Naive B cell (primary cell): ENCODE measurements at places on chromosomes 11 and 22. TPM values are rescaled to one million over a fixed set of nuclear protein-coding genes. Genes with fewer than 3 reads are reported as not detected.
A peak's percentile ranks its signal among the peaks of the same experiment; 100 is the strongest.

DNA sequence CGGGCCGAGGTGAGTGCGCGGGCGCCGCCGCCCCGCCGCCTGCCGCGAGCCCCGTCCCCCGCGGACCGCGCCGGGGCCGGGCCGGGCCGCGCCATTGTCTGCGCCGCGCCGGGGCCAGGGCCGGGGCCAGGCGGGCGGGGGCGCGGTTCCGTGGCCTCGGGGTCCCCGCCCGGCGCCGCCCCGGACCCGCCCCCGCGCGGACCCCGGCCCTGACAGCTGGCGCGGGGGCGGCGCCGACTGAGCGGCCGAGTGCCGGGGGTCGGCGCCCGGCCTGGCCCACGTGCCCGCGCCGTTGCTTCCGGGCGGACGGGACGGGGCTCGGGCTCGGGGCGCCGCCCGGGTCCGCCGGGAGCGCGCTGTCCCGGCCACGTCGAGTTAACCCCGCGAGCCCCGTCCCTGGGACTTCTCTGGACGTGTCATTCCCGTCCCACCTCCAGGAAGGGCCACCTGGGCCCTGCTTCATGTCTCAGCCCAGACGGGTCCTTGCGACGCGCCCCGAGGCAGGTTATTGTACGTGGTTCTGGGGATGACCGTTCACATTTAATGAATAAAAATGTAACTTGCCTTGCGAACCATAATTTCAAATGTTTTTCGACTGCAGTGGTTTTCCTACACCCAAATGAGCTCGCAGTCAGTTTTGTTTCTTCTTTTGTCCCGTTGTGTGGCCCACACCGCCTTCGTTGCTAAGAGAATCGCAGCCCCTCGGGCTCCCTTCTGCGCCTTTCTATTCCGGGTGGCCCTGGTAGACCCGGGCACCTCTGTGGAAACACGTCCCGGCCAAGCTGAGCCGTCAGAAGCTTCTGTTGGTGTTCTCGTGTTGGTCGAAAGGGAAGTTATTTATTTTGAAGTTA, 562 bp downstream of the ZBED4 start:
- H3K4me3 ChIP-seq, result peak overlapping the region; percentile 94
- peak overlapping the region; percentile 91 for H3K27ac ChIP-seq
- DNase-seq, result peak; percentile 25

DNA sequence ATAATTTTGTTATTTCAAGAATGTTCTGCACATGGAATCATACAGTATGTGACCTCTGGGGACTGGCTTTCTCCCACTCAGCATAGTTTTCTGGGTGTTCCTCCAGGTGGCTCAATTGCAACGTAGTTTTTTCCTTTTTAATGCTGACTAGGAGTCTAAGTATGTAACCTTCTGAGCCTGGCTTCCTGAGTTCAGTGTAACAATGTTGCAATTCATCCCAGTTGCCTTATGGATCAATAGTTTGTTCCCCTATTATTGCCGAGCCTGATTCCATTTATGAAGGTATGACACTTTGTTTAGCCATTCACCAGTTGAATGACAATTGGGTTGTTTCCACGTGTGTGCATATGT, 128.3 kb downstream of the CRYBB2 start:
- peaks cover 27% of the 10 kb centered on the region for H3K36me3 ChIP-seq
- H3K27ac ChIP-seq, result no peak overlapping the region
- H3K4me3 ChIP-seq, result no peak overlapping the region
- no peaks in the 10 kb centered on the region for H3K4me1 ChIP-seq
- no peaks in the 10 kb centered on the region for H3K27me3 ChIP-seq

- no peak for DNase-seq
- no peak overlapping the region for H3K4me3 ChIP-seq
- no peaks in the 10 kb centered on the region for H3K36me3 ChIP-seq
- H3K4me1 ChIP-seq, result peaks cover 35% of the 10 kb centered on the region
- no peak overlapping the region for H3K27ac ChIP-seq
These were observed 74.7 kb upstream of the CD44 start for GRCh38 chr11:35064114-35064800.

DNA sequence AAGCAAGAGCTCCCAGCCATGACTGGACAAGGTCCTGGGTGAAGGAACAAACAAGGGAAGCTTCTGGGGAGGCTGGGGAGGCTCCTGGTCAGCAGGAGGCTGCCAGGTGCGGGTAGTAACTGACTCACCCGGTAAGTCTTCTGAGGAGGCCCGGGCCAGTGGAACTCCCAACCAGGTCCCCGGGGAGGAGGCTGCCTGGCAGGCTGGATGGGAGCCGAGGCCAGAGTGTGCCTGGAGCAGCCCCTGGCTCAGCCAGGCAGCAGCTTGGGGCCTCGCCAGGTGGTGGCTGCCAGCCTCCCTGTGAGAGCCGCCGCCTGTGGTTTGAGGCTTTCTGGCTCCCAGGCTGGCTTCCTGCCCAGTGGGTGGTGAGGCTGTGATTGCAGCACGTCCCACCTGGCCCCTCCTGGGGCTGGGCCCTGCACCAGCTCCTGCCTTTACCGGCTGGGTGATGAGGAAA, 46.2 kb downstream of the IGF2 start:
- no peak overlapping the region for H3K4me3 ChIP-seq
- no peak overlapping the region for H3K27ac ChIP-seq
- peaks cover 7% of the 10 kb centered on the region for H3K36me3 ChIP-seq
- H3K27me3 ChIP-seq, result peaks cover 10% of the 10 kb centered on the region

GRCh38 chr11:45102361-45102809, 44.1 kb upstream of the PRDM11 start:
- DNase-seq, result no peak
- H3K36me3 ChIP-seq, result no peaks in the 10 kb centered on the region
- H3K4me1 ChIP-seq, result peaks cover 26% of the 10 kb centered on the region
- H3K4me3 ChIP-seq, result no peak overlapping the region
- no peak overlapping the region for H3K27ac ChIP-seq

GRCh38 chr11:122642971-122643370, 12.6 kb upstream of the UBASH3B start:
- H3K4me1 ChIP-seq, result peaks cover 4% of the 10 kb centered on the region
- H3K27me3 ChIP-seq, result peaks cover 13% of the 10 kb centered on the region
- H3K4me3 ChIP-seq, result no peak overlapping the region

DNA sequence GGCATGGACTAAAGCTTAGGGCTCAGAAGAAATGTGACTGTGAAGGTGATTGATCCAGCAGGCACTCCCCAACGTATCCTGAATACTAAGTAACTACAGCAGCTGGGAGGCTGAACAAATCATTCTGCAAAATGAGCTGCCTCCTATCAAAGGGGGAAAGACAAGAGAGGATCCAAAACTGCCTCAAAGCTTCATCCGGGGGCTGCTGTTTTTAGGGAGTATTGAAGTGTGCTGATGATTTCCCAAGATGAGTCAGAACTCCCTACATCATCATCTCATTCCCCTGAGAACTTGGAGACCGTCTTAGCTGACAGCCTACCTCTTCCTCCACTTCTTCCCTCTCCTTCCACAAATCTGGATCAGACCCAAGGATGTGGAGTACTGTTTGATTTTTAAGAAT, 108.4 kb upstream of the GRAMD1B start:
- no peak overlapping the region for H3K4me3 ChIP-seq
- H3K27me3 ChIP-seq, result no peaks in the 10 kb centered on the region
- H3K27ac ChIP-seq, result no peak overlapping the region

- no peak overlapping the region for H3K4me3 ChIP-seq
- peak overlapping the region; percentile 16 for H3K27ac ChIP-seq
- peaks cover 6% of the 10 kb centered on the region for H3K36me3 ChIP-seq
- H3K27me3 ChIP-seq, result no peaks in the 10 kb centered on the region
- DNase-seq, result no peak
These were observed 47.3 kb downstream of the RELT start for GRCh38 chr11:73423506-73423905.

GRCh38 chr11:127105593-127106541, 105.3 kb upstream of the KIRREL3 start:
- no peaks in the 10 kb centered on the region for H3K4me1 ChIP-seq
- no peaks in the 10 kb centered on the region for H3K36me3 ChIP-seq
- no peak for DNase-seq
- no peak overlapping the region for H3K27ac ChIP-seq

DNA sequence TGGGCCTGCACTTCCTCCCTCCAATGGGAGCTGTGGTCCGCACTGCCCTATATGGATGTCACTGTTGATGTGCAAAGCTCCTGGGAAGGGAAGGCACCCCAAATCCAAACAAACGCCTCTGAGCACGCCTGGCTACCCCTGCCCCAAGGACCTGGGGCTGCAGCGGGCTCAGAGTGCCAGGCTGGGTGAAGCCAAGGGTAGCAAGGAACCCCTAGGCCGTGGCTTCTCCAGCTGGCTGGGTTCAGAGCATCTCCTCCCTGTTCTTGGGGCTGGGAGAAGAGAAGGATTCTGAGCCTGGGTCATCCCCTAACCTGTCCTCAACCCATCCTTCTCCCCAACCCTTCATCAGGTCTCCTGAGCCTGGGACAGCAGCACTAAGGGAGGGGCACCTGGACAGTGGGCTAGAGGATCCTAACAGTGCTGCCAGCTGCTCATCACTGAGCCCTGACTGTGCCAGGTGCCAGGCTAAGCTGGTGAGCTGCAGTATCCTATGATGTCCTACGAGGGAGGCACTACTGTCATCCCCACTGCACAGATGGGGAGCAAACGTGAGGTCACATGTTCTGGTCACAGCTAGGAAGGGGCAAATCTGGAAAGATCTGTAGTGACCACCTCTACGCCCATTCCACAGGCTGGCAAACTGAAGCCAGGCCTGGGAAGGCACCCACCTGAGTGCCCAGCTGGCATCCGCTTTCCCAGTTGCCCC, 3.0 kb downstream of the SSTR3 start:
- peaks cover 26% of the 10 kb centered on the region for H3K4me1 ChIP-seq
- H3K27me3 ChIP-seq, result no peaks in the 10 kb centered on the region
- no peak for DNase-seq
- H3K27ac ChIP-seq, result no peak overlapping the region

DNA sequence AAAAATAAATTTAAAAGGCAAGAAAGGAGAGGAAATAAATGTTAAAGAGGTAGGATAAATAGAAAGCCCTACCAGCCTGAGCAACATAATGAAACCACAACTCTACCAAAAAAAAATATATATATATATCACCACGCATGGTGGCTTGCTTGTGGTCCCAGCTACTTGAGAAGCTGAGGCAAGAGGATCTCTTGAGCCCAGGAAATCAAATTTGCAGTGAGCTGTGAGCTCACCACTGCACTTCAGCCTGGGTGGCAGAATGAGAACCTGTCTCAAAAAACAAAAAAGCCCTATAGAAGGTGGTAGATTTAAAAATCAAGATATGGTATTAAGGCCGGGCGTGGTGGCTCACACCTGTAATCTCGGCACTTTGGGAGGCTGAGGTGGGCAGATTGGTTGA, 10.5 kb downstream of the NUCB2 start:
- no peak overlapping the region for H3K4me3 ChIP-seq
- no peaks in the 10 kb centered on the region for H3K27me3 ChIP-seq
- DNase-seq, result no peak
- no peaks in the 10 kb centered on the region for H3K36me3 ChIP-seq
- H3K27ac ChIP-seq, result peak overlapping the region; percentile 7

DNA sequence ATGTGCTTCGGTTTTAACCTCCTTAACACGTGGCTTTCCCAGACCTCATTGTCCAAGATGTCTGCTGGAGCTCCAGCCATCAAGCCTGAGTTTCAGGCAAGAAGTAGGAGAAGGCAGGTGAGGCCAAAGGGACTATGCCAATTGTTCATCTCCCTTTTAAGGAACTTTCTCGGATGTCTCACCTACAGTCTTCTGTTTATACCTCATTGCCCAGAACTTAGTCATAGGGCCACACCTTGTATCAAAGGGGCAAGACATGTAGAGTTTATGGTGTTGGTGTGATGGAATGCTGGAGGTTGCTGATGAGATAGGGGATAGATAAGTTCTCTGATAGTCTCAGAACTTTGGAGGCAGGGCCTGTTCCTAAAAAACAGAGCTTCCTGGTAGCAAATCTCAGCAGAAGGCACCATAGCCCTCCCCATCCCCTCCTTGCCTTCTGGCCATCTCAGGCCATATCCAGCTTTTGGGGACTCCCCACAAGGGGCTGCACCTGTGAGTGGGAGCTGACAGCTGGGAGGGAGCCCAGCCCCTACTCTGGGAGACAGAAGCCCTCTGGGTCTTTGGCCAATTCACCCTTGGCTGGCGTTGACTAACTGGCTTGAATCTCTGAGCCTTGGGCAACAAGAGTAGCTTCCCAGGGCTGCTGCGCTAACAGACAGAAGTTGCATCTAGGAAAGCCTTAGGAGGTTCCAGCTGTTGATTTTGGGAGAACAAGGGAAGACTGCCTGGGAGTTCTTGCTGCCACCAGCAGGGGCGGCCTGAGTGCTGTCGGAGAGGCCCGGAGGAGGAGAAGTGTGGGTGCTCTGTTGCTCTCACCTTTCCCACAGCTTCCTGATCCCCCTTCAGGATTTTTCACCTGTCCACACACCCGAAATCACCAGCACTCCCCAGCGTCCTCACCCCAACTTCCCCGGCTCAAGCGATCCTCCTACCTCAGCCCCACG, 149.8 kb upstream of the THY1 start:
- H3K4me1 ChIP-seq, result peaks cover 17% of the 10 kb centered on the region
- H3K27me3 ChIP-seq, result peaks cover 3% of the 10 kb centered on the region
- no peak overlapping the region for H3K4me3 ChIP-seq
- H3K36me3 ChIP-seq, result no peaks in the 10 kb centered on the region

DNA sequence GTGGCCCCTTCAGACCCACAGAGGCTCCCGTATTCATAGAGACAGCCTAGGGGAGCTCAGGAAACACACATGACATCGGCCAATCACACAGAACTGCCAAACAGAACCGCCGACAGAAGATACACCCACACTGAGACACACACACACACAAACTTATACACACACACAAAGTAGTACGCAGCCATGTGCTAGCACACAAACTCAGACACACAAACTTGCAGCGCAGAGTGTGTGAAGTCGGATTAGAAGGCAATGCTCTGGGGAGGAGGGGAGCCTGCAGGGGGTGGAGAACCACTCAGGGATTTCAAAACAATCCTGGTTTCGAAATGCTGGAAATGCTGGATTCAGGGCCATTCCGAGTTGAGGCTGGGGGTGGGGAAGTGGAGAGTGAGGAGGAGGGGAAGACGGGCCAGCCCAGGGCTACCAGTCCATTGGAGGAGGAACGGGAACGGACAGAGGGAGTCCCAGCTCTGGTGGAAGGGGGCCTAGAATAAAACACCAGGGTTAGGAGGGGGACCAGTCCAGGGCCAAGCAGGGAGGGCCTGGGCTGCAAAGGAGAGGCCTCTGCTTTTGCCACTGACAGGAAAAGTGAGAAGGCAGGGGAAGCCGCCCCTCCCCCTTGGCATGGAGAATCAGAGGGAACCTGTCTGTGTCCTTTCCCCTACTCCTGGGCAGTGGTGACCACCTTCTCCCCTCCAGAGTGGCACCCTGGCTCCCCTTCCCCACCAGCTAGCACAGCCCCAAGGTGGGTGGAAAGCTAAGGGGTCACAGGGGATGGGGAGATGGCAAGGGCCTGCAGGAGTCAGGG, 4.4 kb downstream of the BCL9L start:
- H3K27me3 ChIP-seq, result peaks cover 2% of the 10 kb centered on the region
- H3K36me3 ChIP-seq, result peaks cover 7% of the 10 kb centered on the region
- no peak for DNase-seq
- H3K4me1 ChIP-seq, result peaks cover 87% of the 10 kb centered on the region
- peak overlapping the region; percentile 67 for H3K4me3 ChIP-seq

- DNase-seq, result no peak
- peaks cover 10% of the 10 kb centered on the region for H3K36me3 ChIP-seq
- peak overlapping the region; percentile 53 for H3K27ac ChIP-seq
- peak overlapping the region; percentile 82 for H3K4me3 ChIP-seq
These were observed 1.8 kb upstream of the DUSP8 start for GRCh38 chr11:1573903-1574237.

PAMR1 gene
- not detected for polyA plus RNA-seq

CASP1 gene
- polyA plus RNA-seq, result 64.3 TPM

CREB3L1 gene
- not detected for polyA plus RNA-seq

ASCL2 gene
- polyA plus RNA-seq, result 0.53 TPM

BIK gene
- 0.78 TPM for polyA plus RNA-seq

RNF141 gene
- polyA plus RNA-seq, result 146 TPM
